Endothelial cell of umbilical vein (primary cell): ENCODE measurements at places on chromosomes 2 and 18. TPM values are rescaled to one million over a fixed set of nuclear protein-coding genes. Genes with fewer than 3 reads are reported as not detected.

- no peak overlapping the region for H3K4me3 ChIP-seq
- H3K27ac ChIP-seq, result peak overlapping the region; percentile 75
- H3K27me3 ChIP-seq, result no peaks in the 10 kb centered on the region
- no peaks in the 10 kb centered on the region for H3K36me3 ChIP-seq
Measured at GRCh38 chr18:63138436-63139340, 180.9 kb downstream of the BCL2 start.

DNA sequence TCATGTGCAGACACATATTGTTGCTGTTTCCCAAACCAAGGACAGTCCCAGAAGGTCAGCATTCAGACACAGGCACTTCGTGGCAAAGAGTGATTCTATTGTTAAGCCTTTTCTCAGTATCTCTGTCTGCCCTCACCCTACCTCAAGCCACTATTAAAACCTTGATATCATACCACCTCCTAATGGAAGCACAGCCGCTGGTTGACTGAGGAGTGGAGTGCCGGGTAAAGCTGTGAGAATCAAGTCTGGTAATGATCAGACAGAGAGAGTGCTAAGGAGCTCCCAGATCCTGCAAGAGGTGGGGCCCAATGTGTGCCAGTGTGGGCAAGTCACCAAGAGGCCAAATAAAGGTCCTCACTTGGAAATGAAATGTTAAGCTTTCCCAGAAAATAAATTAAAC, 819.5 kb downstream of the BCL11A start:
- H3K4me3 ChIP-seq, result no peak overlapping the region
- no peak for DNase-seq
- no peaks in the 10 kb centered on the region for H3K27me3 ChIP-seq

SETBP1 gene
- 3.1 and 4.2 TPM in 2 replicates for total RNA-seq

DNA sequence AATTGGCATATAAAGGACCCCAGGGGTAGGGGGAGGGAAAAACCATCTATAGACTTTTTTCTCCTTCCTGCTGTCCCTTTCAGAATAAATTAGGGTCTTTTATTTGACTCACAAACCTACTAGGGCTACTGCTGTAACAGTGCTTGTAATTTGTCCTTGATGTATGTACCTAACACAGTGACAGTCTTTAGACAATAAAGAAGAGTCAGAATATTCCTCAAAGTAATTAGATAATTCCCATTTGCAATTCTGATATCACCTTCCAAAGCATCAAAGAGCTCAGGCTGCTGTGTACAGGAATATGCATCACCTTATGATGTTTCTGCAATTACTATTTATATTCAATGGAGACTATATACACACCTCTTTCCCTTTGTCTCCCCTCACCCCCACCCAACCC, 161.7 kb downstream of the MREG start:
- peak overlapping the region; percentile 98 for H3K27ac ChIP-seq
- DNase-seq, result no peak
- H3K4me3 ChIP-seq, result no peak overlapping the region
- no peaks in the 10 kb centered on the region for H3K36me3 ChIP-seq
- no peaks in the 10 kb centered on the region for H3K27me3 ChIP-seq
- peaks cover 42% of the 10 kb centered on the region for H3K4me1 ChIP-seq

DNA sequence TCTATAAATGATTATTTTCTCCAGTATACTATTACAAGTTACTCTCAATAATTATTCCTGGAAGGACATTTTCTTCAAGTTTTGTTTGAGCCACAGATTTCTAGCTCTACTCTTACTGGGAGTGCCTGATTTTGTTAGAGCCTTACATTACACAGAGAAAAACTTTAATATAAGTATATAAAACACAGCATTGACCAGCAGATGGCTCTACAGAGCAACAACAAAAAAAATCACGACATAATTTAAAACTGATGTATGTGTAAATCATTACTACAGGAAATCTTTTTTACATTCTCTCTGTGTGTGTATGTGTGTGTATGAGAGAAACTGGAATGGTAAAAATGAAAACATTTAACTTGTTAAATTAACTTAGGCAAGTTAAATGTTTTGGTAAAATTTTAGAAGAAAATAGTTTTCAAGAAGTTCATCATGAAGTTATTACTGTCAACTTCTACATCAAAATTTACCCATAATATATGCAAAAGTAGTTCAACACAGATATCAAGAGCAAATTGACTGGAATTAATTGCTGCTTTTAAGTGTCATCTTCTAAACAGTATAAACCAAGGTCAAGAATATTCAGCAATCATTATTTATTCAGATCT, 103.3 kb downstream of the MDH1 start:
- DNase-seq, result peak; percentile 78
- no peak overlapping the region for H3K4me3 ChIP-seq
- no peaks in the 10 kb centered on the region for H3K36me3 ChIP-seq
- no peaks in the 10 kb centered on the region for H3K27me3 ChIP-seq
- no peak overlapping the region for H3K27ac ChIP-seq

GKN2 gene
- not detected in 2 replicates for total RNA-seq

MAB21L4 gene
- not detected in 2 replicates for total RNA-seq

DNA sequence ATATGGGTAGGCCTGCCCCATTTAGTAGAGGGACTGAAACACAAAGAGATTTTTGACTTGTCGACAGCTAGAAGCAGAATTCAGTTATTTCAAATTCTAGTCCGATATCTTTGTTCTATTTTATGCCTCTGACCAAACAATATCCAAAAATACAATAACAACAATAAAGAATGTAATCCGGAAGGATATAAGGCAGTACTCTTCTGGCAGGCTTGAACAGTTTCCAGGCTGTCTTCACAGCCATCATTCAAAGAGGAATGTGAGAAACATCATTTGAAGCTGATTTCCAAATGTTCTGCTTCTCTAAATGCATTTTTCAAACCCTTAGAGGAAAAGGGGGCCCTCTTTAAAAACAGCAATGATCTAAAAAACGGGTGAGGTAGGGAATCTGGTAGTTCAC, 36.7 kb upstream of the SPTBN1 start:
- DNase-seq, result peak; percentile 56
- no peak overlapping the region for H3K4me3 ChIP-seq
- H3K27me3 ChIP-seq, result no peaks in the 10 kb centered on the region
- peak overlapping the region; percentile 20 for H3K27ac ChIP-seq
- no peaks in the 10 kb centered on the region for H3K36me3 ChIP-seq

- no peaks in the 10 kb centered on the region for H3K4me1 ChIP-seq
- no peak overlapping the region for H3K4me3 ChIP-seq
- no peak for DNase-seq
- no peak overlapping the region for H3K27ac ChIP-seq
- H3K27me3 ChIP-seq, result no peaks in the 10 kb centered on the region
- H3K36me3 ChIP-seq, result no peaks in the 10 kb centered on the region
Measured at GRCh38 chr2:106701203-106702022, 184.6 kb downstream of the ST6GAL2 start.

SLC8A1 gene
- total RNA-seq, result 1.8 and 2.1 TPM in 2 replicates

DNA sequence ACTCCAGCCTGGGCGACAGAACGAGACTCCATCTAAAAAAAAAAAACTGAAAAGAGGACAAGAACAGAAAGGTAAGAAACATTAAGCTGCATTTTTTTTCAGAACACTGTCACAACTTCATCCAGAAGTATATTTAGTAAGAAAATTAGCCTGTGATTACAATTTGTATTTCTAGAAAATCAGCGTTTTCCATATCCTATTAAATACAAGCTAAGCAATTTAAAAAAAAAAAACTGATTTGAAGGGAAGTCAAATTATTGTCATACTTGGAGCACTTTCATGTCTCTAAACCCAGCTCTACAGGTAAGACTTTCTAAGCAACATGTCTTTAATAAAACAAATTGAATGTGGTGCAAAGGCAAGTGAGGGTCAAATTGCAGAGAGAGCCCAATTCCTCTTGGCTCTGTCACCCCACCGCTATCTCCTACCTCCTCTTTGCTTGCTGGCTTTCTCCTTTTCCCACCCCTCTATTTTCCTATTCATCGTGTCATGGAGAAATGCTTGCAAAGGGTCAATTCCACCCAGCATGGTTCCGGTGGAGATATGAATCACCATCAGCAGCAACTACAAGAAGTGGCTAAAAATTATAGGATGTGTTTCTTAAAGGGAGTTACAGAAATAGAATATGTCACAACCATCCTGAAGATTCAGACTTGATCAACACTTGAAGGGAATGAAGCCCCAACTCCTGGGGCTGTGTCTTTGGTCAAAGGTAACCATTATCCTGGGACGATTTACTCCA, 68.4 kb upstream of the BCL11A start:
- no peak overlapping the region for H3K27ac ChIP-seq
- DNase-seq, result no peak
- H3K4me3 ChIP-seq, result no peak overlapping the region
- H3K4me1 ChIP-seq, result no peaks in the 10 kb centered on the region
- no peaks in the 10 kb centered on the region for H3K36me3 ChIP-seq

DNA sequence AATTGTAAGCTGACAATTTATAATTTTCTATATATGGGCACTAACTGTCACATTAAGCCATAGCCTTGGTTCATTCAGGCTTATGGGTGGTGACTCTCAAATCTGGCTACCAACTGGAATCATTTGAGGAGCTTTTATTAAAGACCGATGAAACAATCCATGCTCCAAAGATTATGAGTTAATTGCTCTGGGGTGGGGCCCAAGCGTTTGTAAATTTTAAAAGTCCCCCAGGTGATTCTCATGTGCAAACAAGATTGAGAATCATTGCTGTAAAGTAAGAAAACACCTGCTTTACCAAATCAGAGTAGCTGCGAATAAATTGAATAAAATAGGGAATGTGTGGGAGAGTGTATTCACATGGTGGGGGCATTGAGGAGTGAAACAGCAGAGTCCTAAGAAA, 76.1 kb upstream of the RAB27B start:
- peaks cover 5% of the 10 kb centered on the region for H3K27me3 ChIP-seq
- H3K4me1 ChIP-seq, result no peaks in the 10 kb centered on the region
- no peak overlapping the region for H3K27ac ChIP-seq
- no peaks in the 10 kb centered on the region for H3K36me3 ChIP-seq
- H3K4me3 ChIP-seq, result no peak overlapping the region

DNA sequence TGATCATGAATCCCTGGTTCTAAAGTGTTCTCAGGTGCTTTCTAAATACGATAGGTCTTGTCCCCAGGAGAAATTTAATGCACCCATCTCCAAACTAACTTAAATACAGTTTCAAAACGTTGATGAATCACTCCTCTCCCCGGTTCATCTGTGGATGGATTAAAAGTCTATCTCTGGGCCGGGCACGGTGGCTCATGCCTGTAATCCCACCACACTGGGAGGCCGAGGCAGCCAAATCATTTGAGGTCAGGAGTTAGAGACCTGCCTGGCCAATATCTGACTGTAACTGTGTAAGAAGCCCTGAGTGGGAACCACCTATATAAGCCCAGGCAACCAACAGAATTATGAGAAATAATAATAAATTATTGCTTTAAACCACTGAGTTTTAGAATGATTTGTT, 78.7 kb downstream of the LONRF2 start:
- H3K4me3 ChIP-seq, result no peak overlapping the region
- no peaks in the 10 kb centered on the region for H3K27me3 ChIP-seq
- H3K36me3 ChIP-seq, result no peaks in the 10 kb centered on the region
- no peaks in the 10 kb centered on the region for H3K4me1 ChIP-seq
- H3K27ac ChIP-seq, result no peak overlapping the region
- DNase-seq, result no peak

- H3K4me3 ChIP-seq, result no peak overlapping the region
- no peak overlapping the region for H3K27ac ChIP-seq
- no peak for DNase-seq
Measured at GRCh38 chr2:23838581-23838980, 88.3 kb downstream of the ATAD2B start.

CD8B gene
- total RNA-seq, result not detected in 2 replicates

DNA sequence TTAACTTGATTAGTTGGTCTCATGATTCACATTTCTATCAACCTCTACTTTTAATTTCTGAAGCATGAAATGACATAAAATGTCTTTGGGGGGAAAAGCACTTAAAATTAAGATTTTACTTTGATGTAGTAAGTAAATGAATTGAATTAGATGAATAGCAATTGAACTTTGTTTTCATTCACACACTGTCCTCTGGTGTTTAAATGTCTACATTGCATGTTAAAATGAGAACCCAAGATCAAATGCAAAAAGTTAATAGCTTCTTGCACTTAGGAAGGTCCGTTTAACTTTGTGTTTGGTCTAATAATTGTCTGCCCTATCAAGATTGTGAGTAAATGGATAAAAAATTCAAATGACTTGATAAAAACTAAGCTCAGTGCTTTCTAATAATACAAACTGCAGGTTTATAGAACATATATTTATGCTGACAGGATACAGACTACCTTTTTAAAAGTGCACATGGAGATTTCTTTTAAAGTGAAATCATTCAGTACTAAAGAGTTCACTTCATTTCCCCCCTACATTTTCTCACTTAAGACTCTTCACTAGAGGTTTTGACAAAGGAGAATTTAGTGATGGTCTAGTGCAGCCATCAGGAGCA, 156.2 kb upstream of the NABP1 start:
- no peak overlapping the region for H3K27ac ChIP-seq
- peak; percentile 56 for DNase-seq
- no peaks in the 10 kb centered on the region for H3K36me3 ChIP-seq

GRCh38 chr2:10256031-10256514, 46.6 kb upstream of the HPCAL1 start:
- no peak for DNase-seq
- no peaks in the 10 kb centered on the region for H3K27me3 ChIP-seq
- no peak overlapping the region for H3K4me3 ChIP-seq
- H3K4me1 ChIP-seq, result no peaks in the 10 kb centered on the region
- no peak overlapping the region for H3K27ac ChIP-seq
- no peaks in the 10 kb centered on the region for H3K36me3 ChIP-seq

SNED1 gene
- total RNA-seq, result 17.2 and 22.1 TPM in 2 replicates

HRH4 gene
- not detected in 2 replicates for total RNA-seq

KCMF1 gene
- 75.9 and 78.4 TPM in 2 replicates for total RNA-seq

PTGR3 gene
- total RNA-seq, result 18.3 and 21.9 TPM in 2 replicates

DNA sequence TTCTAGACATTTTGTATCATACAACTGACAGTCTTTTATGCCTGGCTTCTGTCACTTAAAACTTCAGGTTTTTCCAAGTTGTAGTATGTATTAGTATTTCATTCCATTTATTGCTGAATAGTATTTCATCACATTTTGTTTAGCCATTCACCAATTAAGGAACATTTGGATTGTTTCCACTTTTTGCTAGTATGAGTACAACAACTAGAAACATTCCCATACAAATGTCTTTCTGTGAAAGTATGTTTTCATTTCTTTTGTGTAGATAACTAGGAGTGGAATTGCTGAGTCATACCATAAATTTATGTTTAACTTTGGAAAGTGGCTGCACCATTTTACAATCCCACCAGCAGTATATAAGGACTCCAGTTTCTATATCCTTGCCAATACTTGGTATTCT, 135.9 kb downstream of the ATAD2B start:
- H3K4me3 ChIP-seq, result no peak overlapping the region
- H3K4me1 ChIP-seq, result peaks cover 9% of the 10 kb centered on the region
- H3K27ac ChIP-seq, result peak overlapping the region; percentile 27
- no peaks in the 10 kb centered on the region for H3K36me3 ChIP-seq

DCDC2C gene
- total RNA-seq, result not detected in 2 replicates

FAM237A gene
- not detected in 2 replicates for total RNA-seq

TEKT4 gene
- total RNA-seq, result not detected in 2 replicates
